Lower lobe of right lung (tissue), 2 donors: ENCODE measurements at places on chromosomes 4 and X. TPM values are rescaled to one million over a fixed set of nuclear protein-coding genes. Genes with fewer than 3 reads are reported as not detected.

DNA sequence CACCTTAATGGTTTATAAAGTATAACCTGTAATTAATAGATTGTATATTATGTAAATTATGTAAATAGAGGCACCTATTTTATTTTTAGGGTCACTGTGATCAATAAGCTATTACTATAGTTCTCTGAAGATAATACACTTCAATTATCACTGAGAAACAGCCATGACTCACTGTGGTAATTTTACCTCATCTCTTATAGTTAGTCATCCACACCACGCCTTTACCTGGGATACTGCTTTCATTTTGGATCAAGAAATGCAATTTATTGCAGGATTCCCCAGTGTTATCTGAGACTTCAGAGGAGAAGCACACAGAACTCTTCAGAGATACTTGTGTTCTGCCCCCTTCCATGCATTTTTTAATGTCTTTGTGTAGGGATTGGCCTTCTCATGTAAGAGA is 348.1 kb upstream of the ATOH1 start:
- no peak for DNase-seq

DNA sequence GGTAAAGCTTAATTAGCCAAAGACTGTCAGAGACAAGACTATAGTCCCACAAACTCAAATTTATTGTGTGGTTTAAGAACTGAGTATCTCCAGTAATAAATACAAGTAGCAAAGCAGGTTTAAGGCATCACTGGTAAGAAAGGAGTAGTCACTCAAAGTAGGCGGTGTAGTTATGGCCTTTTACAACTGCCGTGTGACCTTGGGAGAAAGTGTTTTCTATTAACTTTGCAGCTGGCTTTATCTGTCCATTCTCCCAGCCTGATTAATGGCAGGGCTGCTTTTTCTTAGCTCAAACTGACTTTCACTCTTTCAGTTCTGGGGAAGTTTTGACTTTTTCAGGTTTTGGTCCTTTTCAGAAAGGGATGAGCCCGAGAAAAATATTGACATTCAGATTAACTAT is 7.4 kb upstream of the PAK3 start:
- DNase-seq = no peak

Gene TRIML2
- not detected for total RNA-seq

Gene NFXL1
- 13.4 TPM for total RNA-seq

- DNase-seq = no peak
These were observed 132.0 kb upstream of the TET2 start for GRCh38 chr4:105014635-105015034.

Gene ANOS1
- total RNA-seq = 46.2 TPM

Gene NCAPG
- 2.2 TPM for total RNA-seq

- peak; percentile 57 for DNase-seq
These were observed 620.0 kb downstream of the BCOR start for GRCh38 chrX:39477762-39478120.

DNA sequence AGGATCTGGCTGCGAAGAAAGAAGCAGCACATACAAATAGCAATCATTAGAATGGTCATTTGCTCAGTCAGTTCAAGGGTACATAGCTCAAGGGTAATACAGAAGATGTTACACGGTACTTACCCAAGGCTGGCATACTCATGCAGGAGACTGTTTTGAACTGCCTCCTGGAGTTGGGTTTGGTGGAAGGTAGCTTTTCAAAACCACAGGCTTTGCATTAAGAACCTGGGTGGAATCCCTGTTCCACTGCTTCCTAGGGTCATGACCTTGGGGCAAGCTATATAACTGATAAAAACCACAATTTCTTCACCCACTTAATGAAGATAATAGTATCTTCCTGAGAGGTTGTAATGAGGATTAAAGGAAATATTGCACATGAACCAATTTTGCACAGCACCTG is 36.5 kb downstream of the TBC1D9 start:
- no peak for DNase-seq

- no peak for DNase-seq
These were observed 227.0 kb downstream of the NR3C2 start for GRCh38 chr4:148215202-148215601.

DNA sequence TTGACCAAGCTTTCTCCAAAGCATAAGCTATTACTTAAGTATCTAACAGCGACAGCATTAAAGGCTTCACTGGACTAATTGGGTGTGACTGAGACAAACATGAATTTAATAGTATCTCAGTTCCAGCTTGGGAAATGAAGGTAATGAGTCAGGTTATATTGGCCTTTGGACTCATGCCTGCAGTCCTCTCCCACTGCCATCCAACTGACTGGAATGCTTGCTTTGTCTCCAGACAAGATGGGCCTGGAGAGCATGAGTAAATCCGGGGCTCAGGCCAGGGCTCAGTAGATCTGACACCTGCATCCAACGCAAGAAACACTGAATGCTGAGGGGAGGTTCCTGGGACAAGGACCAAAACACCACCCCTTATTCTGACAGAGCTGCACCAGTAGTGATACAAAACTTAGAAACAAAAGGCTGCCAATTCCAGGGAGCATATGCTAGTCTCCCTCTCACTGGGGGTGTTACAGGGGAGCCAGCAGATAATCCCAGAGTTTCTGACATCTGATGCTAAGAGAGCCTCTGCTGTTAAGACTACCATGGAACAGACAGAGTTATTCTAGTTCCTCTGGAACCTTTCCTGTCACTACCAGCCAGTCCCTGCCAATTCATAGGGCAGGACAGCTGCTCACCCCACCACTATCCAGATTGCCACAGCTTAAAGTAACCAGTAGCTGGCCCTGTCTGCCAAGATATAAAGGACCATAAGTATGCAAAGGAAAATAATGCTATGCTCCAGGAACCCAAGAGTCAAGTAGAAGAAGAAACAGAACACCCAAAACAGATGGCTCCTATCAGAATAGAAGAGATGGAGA is 293.8 kb downstream of the IQCM start:
- no peak for DNase-seq

Gene ETNPPL
- not detected for total RNA-seq

- DNase-seq = no peak
These were observed 136.8 kb downstream of the PCDH7 start for GRCh38 chr4:30856795-30857564.

DNA sequence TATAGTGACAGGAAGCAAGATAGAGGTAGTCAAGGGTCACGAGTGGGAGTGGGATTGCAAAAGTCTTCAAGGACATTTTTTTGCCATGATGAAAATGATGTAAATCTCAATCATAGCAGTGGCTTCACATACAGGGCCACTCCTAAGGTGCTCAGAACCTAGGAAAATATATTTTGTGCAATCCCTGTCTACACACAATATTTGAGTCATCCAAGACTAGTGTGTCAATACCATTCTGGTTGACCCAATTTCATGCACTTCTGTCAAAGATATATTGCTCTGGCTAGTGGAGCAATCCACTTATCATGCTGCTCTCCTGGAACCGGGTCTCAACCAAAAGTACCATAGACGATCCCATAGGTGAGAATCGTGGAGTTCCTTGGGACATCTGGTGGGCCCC is 24.2 kb upstream of the XPNPEP2 start:
- DNase-seq = no peak
